Spleen (tissue), 13 donors: ENCODE measurements at places on chromosomes 16 and 17.

DNA sequence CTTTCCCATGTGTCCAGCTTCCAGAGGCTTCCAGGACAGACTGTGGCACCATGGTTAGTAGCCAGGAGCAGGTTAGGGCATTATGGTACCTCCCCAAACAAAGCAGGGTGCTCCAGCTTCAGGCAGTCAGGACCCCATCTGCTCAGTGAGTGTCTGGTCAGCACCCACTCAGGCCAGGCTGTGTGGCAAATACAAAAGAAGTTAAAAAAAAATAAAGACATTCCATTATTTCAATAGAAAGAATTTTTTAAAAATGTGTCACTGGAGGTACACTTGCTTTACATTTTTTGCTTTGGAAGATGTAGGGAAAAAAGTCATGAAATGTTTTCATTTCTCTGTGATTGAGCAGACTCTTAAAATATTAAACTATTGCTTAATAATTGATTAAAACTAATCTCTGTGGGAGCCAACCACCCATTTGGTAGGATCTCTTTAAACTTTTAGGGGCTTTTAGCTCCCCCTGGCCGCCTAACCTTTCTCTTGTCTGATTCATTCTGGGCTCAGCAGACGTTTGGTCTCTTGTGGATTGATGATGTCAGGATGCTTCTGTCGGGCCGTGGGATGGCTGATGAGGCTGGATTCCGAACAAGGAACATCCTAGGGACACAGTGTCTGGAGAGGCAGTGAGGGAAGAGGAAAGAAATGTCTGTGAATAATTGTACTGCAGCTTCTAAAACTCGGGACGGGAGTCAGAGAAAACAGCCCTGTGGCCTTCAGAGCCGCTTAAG, 28.4 kb upstream of the NPTX1 start:
- no peak for DNase-seq

DNA sequence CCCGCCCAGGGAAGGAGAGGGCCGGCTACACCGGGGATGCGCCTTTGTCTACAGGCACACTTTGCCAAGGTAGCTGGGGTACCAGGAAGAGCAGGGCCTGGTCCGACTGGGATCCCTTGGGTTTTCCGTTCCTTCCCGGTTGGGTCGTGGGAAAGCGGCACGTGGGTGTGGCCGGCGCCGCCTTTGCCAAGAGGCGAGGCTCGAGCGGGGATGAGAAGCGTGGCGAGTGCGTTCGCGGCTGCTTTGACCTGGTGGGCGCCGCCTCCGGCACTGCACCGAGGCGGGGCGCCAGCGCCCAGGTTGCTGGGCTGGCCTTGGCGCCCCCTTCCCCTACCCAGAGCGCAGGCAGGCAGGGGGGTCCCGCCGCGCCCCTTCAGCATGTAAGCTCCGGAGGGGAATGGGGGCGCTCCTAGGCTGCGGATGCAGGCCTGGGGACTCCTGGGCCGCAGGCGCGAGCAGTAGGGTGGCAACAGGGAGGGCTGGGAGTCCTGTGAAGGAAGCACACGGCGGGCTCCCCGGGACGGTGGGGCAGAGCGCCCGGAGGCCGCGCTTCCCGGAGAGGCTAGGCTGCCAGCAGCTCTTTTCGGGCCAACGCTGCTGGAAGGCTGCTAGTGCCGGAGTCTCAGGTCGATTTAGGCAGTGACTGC, 2.0 kb downstream of the HAS3 start:
- peak; percentile 69 for DNase-seq

GRCh38 chr16:50463581-50464324, 84.4 kb upstream of the NKD1 start:
- DNase-seq: no peak

GRCh38 chr16:89448656-89449055, 41.7 kb downstream of the ANKRD11 start:
- DNase-seq: no peak

GRCh38 chr16:89300976-89301360, 83.5 kb downstream of the ZNF778 start:
- DNase-seq: no peak

GRCh38 chr17:31254654-31255053, 42.4 kb downstream of the OMG start:
- no peak for DNase-seq

DNA sequence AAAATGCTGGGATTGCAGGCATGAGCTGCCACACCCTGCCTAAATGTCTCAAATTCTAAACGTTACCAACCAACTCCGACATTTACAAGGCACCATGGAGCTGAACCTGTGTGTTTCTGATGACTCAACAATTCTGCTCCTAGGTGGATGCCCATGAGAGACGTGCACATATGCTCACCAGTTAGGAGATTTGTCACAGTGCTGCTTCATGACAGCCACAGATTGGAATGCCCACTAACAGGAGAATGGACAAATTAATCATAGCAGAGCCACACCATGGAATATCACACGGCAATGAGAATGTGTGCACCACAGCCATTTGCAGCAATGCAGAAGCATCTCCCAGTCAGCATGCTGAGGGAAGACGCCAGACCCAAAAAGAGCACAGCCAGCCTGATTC, 8.0 kb upstream of the KCNG4 start:
- no peak for DNase-seq

GRCh38 chr17:41326173-41327145, 10.9 kb upstream of the KRTAP17-1 start:
- DNase-seq: no peak

GRCh38 chr17:19014628-19015215, 10.2 kb upstream of the FAM83G start:
- DNase-seq: peak; percentile 65

DNA sequence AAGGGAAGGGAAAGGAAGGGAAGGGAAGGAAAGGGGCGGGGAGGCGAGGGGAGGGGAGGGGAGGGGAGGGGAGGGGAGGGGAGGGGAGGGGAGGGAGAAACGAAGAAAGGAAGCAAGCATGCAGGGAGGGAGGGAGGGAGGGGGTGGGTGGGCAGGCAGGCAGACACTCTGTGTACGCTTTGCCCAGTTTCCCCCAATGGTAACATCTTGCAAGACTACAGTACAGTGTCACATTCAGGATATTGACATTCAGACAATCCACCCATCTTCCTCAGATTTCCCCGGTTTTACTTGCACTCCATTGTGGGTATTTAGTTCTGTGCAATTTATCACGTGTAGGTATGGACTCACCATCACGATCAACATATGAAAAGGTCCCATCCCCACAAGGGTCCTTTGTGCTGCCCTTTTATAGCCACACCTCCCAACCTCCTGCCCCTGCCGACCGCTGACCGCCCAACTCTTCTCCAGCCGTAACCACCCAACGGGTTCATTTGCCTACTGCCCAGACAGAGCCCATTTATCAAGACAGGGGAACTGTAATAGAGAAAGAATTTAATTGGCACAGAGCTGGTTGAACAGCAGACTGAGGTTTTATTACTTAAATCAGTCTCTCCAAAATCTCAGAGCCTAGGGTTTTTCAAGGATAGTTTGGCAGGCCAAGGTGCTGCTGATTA, 91.4 kb upstream of the FA2H start:
- no peak for DNase-seq

GRCh38 chr16:82882982-82883835, 256.4 kb downstream of the CDH13 start:
- DNase-seq: no peak

GRCh38 chr17:40479754-40480480, 21.5 kb downstream of the TNS4 start:
- peak; percentile 74 for DNase-seq

DNA sequence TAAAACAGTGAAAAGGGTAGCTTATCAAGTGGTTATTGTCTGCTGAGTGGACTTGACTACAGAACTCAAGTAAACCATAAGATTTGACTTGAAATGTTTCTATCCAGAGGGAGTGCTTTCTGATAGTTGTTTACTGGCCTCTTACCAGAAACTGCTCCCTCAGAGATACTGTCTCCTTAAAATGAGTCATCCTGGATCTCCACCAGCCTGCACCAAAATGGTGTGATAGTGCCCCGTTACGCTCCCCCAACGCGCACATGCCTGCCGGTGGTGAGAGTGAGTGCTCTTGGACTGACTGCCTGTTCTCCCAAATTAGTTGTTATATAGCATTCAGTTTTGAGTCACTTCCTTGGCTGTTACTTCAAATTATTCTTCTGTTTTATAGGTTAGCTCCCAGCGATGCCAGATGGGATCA, 22.9 kb downstream of the PRCD start:
- no peak for DNase-seq

GRCh38 chr16:56266641-56267607, 75.6 kb downstream of the GNAO1 start:
- DNase-seq: no peak

- no peak for DNase-seq
Measured at GRCh38 chr17:13600475-13601321, 1.0 kb downstream of the HS3ST3A1 start.

GRCh38 chr16:28181515-28181914, 30.2 kb downstream of the XPO6 start:
- DNase-seq: no peak
